ENCODE measurements at places on chromosomes 16 and 17.
A peak's percentile ranks its signal among the peaks of the same experiment; 100 is the strongest.

- DNase-seq = no peak
Observed at GRCh38 chr17:80777274-80777673, 214.4 kb upstream of the CHMP6 start.

GRCh38 chr17:9402590-9403199, 172.9 kb downstream of the STX8 start:
- DNase-seq = peak; percentile 6

GRCh38 chr17:76427501-76428231, 25.3 kb downstream of the UBE2O start:
- DNase-seq = no peak

DNA sequence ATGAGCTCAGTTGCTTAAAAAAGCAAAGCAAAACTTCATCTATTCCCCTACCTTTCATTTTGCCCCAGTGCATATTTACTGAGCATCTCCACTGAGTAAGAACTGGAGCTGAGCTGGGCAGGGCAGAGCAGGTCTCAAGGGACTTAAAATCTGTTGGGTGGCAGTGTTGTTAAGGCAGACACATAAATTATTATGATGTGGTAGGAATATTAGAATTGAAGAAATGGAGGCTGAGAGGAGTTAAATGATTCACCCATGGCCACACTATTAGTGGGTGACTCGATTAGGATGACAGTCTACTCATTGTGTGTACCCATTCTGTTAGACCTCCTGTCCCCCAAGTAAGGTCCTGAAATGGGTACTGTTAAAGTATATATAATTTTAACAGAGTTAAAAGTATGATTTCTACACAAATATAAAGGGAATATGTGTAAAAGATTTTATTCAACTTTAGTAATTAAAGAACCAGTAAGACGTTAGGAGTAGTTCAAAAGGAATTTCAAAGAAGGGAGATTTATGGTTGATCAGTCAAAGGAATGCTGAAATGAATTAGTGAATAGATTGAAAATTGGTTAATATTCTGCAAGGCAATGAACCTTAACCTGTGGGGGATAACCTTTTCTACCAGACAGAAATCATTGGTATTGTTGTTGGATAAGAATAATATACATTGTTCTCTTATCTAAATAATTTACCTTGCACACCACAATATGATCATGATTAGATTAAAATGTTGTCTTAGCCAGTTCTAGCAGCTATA, 17.5 kb downstream of the ITGB3 start:
- DNase-seq = no peak

GRCh38 chr17:79042421-79043190, 18.6 kb downstream of the C1QTNF1 start:
- DNase-seq = peak; percentile 54

DNA sequence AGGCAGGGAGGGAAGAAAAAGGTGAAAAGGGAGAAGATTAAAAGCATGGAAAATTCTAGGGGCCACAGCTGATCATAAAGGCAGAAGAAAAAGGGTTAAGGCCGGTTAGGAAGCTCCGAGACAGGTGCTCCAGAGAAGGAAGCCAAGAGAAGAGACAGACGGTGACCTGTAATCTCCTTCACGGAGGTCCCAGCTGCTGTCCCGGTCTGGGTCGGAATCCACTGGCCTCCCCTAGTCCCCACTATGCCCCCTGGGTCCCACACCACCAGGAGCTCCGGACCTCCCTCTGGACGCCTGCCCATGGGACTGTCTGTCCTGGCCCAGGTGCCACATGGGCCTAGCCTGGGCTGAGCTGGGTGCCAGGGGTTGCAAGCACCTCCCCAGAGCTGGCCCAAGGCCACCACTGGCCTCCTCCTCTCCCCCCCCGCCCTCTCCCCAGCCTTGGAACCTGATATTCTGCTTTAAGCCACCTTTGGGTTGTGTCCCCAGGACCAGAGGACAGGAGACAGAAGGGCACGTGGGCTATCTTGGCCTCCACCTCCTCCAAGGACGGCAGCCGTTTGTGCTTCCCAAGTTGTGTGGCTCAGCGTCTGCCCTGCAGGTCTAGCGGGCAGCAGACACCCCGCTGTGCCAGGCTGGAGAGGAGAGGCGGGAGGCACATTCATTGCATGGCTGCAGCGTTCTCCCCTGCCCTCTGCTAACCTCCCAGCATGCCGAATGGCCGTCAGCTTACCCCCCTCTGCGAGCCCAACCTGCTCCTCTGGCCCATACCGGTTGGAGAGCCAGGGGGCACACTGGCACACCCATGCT, 102.4 kb downstream of the ENGASE start:
- DNase-seq = no peak

DNA sequence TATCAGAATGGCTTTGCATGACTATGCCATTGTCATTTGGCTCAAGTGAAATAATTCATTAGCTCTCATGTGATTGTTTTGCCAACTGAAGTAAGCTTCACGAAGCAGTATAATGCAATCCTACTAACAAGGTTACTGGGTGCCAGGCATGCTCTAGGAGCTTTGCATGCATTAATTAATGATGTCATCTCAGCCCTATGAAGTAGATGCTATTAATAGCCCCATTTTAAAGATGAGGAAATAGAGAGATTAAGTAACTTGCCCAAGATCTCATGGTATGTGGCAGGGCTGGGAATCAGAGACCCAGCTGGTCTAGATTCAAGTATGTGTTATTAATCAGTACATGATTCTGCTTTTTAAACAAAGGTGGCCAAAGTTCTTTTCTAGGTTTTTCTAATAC, 14.1 kb downstream of the KRT39 start:
- no peak for DNase-seq

- DNase-seq = peak; percentile 76
Observed at GRCh38 chr17:35432176-35433074, at the start of gene SLFN12. SLFN12 (minus strand) TSS chr17:35432500; CDS start chr17:35423028, 9,472 bp downstream.

DNA sequence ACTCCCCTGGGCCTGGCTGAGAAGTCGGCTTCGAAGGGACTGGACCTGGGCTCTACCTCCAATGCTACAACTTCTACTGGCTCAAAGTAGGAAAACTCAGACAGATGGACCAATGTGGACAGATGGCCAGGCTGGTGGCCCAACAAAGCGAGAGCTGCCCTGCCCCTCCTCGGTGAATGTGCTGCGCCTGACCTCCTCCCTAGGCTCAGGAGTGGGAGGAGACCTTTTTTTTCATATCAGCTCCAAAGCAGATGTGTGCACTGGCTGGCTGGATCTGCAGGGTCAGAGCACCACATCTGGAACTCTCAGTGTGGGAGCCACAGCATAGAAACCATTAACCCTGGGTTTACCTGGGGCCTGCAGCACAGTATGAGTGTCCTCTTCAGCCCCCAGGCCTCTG, 20.8 kb downstream of the ATP6V0D1 start:
- DNase-seq = no peak

DNA sequence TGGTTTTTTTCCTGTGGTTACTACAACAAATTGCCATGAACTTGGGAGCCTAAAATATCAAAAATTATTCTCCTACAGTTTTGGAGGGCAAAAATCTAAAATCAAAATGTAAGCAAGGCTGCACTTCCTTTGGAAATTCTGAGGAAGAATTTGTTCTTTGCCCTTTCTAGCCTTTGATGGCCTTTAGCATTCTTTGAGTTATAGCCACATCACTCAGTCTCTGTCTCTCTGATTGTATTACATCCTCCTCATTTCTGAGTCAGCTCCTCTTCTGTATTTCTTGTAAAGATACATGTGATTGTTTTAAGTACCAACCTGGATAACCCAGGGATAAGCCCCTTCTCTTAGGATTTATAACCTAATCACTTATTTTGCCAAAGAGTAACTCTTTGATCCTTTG, 282.0 kb downstream of the BCAS3 start:
- no peak for DNase-seq

GRCh38 chr16:75921281-75921680, 195.0 kb upstream of the CPHXL start:
- no peak for DNase-seq

GRCh38 chr17:62781831-62782251, 26.3 kb downstream of the MARCHF10 start:
- DNase-seq = no peak

- DNase-seq = no peak
Observed at GRCh38 chr16:22660441-22661160, 149.9 kb downstream of the NPIPB5 start.

DNA sequence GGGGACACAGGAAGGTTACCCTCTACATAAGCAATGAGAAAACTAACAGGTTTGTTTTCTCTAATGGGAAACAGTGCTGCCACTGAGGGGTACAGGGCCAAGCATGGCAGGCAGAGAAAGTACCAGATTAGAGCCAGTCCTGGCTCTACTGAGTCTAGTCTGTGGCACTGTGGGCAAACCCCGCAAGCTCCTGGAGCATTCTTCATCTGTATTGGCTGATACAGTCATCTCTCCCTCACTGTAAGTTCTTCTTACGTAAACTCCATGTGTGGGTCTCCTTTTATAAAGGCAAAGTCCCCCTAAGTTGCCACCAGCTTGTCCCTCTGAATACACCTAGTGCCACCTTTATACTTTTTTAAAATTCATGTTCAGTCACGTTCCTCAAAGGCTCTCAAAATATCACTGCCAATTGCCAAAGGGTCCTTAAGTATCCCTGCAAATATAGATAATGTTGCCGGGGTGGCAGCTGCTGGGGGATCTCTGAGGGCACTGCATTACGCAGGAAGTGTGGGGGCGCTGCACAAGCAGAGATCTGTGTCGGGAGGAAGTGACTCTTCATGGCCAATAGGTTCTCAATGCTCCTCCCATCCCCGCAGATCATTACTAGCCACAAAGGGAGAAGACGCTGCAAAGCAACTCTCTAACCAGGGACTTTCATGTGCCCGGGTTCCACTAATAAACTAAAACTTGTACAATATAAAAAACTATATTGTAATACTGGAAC, 18.8 kb downstream of the XPO6 start:
- DNase-seq = peak; percentile 74

GRCh38 chr16:77584205-77584859, 138.0 kb upstream of the NUDT7 start:
- DNase-seq = peak; percentile 33

Measured in CD4-positive, alpha-beta T cell treated with Interleukin-15 for 4 hours (primary cell).